ENCODE measurements at places on chromosomes 12 and 14.

DNA sequence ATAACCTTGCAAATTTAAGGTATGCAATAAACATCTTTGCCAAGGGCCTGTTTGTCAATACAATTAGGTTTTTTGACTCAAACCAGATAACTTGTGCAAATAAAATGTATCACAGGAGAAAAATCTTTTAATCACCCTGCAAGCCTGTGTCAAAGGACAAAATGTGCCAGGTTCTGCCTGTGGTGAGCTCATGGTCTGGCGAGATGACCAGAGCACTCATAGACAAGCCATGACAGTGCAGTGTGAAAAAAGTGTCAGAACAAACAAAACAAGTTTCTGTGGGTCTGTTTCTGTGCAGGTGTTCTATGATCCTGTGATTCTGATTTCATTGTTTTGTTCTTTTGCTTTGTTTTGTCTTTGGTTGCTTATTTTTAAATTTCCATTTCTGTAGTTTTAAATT lies 847.2 kb downstream of the VRK1 start:
- DNase-seq, result no peak

DNA sequence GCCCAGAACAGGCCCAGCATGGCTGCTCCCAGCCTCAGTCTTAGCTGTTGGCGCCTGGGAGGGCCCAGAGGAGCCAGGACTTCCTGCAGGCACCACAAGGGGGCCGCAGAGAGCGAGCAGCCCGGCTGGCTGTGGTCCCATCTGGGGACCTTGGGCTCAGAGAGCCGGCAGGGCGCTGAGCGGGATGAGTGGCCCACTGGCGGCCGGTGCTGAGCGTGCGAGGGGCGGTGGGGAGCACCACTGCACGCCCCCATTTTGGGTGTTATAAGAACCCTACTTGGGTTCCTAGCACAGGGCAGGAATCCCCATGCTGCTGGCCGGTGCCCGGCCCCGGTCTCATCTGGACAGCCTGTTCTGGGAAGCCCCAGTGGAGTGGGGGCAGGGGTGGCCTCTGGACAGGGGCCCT lies 25.9 kb upstream of the CRIP2 start:
- no peak for DNase-seq

DNA sequence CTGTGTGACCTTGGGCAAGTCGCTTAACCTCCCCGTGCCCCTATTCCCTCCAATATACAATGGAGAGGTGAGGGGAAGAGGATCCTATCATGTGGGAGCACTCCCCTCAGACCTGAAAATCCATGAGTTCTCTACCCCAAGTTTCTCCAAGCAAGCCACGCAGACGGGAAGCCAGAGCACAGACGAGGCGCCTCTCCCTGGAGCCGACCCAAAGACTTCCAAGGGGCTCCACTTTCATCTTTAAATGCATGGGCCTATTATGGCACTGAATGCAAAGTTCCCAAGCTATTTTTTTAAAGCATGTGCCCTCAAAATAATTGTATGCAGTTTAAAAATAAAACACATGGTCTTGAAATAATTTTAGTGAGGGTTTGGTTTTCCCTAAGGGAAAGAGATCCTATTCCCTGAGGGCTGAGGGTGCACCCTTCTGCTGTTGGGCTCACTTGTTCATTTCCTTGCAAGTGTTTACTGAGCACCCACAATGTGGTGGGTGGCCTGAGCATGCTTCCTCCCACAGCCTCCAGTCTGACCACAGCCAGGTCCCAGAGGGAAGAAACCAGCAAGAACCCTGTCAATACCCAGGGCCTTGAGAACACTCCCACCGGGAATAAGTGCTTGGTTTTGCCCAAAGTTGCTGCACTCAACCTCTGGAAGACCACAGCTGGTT lies 14.6 kb downstream of the CMKLR1 start:
- DNase-seq, result no peak

DNA sequence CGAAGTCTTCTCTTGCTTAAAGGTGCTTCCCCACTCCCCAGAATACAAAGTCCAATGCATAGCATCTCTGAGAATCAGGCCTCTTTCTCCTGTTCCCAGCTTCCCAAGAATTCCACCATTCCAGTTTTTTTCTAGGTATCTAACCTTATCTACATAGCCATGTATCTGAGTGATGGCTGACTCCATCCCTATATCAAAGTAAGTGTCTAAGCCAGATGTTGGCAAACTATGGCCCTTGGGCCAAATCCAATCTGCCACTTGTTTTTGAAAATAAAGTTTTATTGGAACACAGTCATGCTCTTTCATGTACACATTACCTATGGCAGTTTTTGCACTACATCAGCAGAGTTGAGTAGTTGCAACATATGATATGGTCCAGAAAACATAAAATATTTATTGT lies 129.6 kb downstream of the LLPH start:
- DNase-seq, result no peak

GRCh38 chr14:62209287-62209899 lies 447.2 kb downstream of the SNAPC1 start:
- no peak for DNase-seq

DNA sequence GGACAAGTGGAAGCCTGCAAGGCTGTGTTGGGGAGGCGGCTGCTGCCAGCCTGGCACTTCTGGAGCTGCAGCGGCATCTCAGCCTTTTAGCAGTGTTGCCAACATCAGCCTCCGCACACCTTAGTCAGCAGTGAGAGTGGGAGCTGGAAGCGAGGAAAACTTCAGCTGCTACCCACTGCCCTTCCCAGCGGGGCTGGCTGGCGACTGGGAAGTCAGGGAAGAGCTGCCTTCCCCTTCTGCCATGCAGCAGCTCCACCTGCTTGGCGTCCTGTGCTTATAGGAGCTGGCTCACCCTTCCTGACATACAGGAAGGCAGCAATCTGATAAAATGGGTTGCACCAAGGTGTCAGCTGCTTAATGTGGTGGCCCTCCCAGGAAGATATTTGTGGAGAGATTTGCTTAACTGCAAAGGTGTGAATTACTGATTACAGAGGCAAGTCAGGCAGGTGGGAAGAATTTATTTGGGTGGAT lies 15.4 kb upstream of the PLEKHG3 start:
- DNase-seq, result no peak

GRCh38 chr12:105485321-105485910 lies 154.9 kb downstream of the C12orf75 start:
- no peak for DNase-seq

DNA sequence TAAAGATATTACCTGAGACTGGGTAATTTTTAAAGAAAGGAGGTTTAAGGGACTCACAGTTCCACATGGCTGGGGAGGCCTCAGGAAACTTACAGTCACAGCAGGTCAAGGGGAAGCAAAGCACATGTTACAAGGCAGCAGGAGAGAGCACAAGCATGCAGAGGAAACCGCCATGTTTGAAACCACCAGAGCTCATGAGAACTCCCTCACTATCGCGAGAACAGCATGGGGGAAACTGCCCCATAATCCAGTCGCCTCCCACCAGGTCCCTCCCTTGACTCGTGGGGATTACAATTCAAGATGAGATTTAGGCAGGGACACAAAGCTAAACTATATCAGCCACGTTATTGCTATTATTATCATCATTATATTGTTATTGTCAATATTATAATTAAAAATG lies 138.7 kb downstream of the RIMBP2 start:
- DNase-seq, result no peak

- DNase-seq, result no peak
Observed at GRCh38 chr12:105171691-105172436, 64.1 kb downstream of the APPL2 start.
